Calu3 (cell line): ENCODE measurements at places on chromosomes 2 and 18. TPM values are rescaled to one million over a fixed set of nuclear protein-coding genes. Genes with fewer than 3 reads are reported as not detected.

GRCh38 chr2:53751728-53752127, 15.9 kb upstream of the CHAC2 start:
- no peaks in the 10 kb centered on the region for H3K36me3 ChIP-seq
- H3K4me3 ChIP-seq = no peak overlapping the region
- DNase-seq = no peak
- H3K4me1 ChIP-seq = no peaks in the 10 kb centered on the region

DNA sequence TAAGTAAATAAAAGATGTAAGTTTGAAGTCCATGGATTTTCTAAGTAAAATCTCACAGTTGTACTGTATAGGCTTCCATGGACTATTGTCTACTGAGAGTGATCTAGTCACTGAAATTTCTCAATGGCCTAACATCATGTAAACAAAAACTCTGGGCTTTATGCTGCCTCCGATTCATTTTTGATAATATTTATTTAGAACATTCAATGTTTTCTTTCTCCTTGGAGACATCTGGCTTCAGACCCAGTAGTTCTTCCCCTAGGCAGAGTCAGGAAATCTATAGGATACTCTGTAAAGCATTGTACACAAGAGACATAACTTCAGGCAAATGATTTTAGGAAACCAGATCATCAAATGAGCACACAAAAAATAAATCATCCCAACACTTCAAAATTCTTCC, 1208.6 kb upstream of the ZEB2 start:
- H3K27ac ChIP-seq = no peak overlapping the region
- H3K4me1 ChIP-seq = peaks cover 29% of the 10 kb centered on the region
- no peaks in the 10 kb centered on the region for H3K36me3 ChIP-seq
- no peaks in the 10 kb centered on the region for H3K27me3 ChIP-seq
- DNase-seq = no peak
- no peak overlapping the region for H3K4me3 ChIP-seq

DNA sequence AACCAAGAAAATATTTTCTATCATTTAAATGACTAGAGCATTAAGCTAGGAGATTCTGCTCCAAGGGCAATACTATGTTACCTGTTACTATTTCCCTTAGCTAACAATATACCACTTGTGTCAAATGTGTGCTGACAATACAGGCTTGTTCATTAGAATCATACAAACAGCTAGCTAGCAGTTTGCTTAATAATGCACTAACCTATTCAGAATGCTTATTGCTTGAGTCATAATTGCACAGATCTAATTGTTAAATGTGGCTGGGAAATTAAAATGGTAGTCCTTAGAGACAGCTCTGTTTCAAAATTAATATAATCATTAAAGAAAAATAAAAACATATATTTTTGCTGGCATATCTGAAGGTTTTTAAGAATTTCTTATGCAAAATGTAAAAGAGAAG, 344.2 kb downstream of the ERBB4 start:
- no peak for DNase-seq
- no peak overlapping the region for H3K27ac ChIP-seq

GRCh38 chr2:134408386-134408785, 154.5 kb downstream of the MGAT5 start:
- DNase-seq = no peak
- no peak overlapping the region for H3K4me3 ChIP-seq
- H3K36me3 ChIP-seq = peaks cover 25% of the 10 kb centered on the region

- no peaks in the 10 kb centered on the region for H3K36me3 ChIP-seq
- H3K4me1 ChIP-seq = no peaks in the 10 kb centered on the region
- H3K4me3 ChIP-seq = no peak overlapping the region
- H3K27me3 ChIP-seq = peaks cover 17% of the 10 kb centered on the region
- H3K27ac ChIP-seq = no peak overlapping the region
Measured at GRCh38 chr2:17798338-17798737, 17.9 kb upstream of the MSGN1 start.

Gene TRIM54
- 0.99 and 2.3 TPM in 2 replicates for total RNA-seq

- H3K4me1 ChIP-seq = no peaks in the 10 kb centered on the region
- H3K27ac ChIP-seq = no peak overlapping the region
- H3K4me3 ChIP-seq = no peak overlapping the region
- no peak for DNase-seq
Measured at GRCh38 chr2:99139003-99139402, 2.5 kb upstream of the C2orf15 start.

DNA sequence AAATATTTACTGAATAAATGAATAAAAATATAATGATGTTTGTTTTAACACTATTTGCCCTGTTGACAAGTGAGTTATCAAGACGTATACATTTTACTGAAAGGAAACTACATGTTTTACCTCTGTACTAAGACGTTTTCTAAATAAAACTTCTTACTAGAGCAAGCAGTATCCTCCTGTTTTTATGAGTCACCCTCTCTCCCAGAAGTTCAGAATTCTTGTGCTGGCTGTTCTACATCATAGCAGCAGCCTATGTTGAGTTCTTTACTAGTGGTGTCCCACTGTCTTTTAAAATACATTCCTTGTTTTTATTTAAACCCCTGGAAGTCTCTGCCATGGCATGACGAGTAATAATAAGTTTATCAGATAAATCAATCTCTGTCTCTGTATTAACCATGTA, 297.4 kb downstream of the CALCRL start:
- DNase-seq = no peak
- H3K27me3 ChIP-seq = no peaks in the 10 kb centered on the region
- H3K36me3 ChIP-seq = no peaks in the 10 kb centered on the region
- H3K4me1 ChIP-seq = no peaks in the 10 kb centered on the region
- no peak overlapping the region for H3K4me3 ChIP-seq

DNA sequence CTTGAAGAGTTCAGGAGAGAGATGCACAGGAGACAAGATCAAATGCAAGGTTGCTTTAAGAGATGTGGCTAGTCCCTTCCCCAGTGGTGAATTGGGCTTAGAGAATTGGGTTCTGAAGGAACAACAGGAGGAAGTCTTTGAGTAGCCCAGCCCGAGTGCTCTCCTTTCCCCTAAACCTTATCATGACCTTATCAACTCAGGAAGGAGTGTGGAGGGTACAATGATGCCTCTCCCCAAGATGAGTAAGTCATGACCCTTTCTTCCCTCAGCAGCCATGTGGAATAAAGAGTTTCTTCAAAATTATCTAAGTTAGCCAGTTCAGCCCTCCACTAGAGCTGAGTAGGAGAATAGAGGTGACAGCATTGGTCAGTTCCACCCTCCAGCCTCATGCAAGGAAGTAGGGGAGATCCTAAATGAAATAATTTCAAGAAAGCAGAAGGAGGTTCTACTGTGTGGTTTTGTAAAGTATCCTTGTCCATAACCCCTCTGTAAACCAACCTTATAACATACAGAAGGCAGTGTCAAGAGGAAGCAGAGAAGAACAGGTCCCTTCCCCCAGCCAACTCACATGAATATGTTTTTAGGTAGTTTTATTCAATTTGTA, 88.4 kb downstream of the ARHGAP15 start:
- H3K36me3 ChIP-seq = no peaks in the 10 kb centered on the region
- H3K27me3 ChIP-seq = no peaks in the 10 kb centered on the region
- no peak for DNase-seq
- no peak overlapping the region for H3K27ac ChIP-seq
- H3K4me1 ChIP-seq = no peaks in the 10 kb centered on the region

GRCh38 chr2:134663451-134664450, 55.0 kb downstream of the TMEM163 start:
- peaks cover 26% of the 10 kb centered on the region for H3K4me1 ChIP-seq
- no peak for DNase-seq
- no peak overlapping the region for H3K4me3 ChIP-seq
- no peaks in the 10 kb centered on the region for H3K27me3 ChIP-seq
- H3K27ac ChIP-seq = no peak overlapping the region
- H3K36me3 ChIP-seq = no peaks in the 10 kb centered on the region

Gene SERPINB10
- total RNA-seq = not detected in 2 replicates

DNA sequence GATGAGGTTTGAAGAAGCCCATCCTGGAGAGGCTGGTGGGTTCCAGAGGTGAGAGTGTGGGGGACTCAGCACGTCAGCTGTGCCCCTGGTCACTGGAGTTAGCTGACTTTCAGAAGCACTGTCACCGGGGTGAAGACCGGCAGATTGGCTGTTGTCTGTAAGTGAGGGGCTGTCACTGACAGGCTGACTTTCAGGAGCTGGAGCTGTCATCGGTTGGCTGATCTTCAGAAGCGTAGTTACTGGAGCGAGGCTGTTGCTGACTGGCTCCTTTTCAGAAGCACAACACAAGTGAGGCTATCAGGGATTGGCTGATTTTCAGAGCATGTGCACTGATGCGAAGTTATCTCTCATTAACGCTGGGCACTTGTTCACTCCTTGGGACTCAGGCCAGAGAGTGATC, 738.4 kb upstream of the ID2 start:
- H3K36me3 ChIP-seq = peaks cover 6% of the 10 kb centered on the region
- no peak overlapping the region for H3K27ac ChIP-seq
- H3K27me3 ChIP-seq = no peaks in the 10 kb centered on the region
- no peak for DNase-seq
- no peak overlapping the region for H3K4me3 ChIP-seq

GRCh38 chr2:3664925-3665324, 6.9 kb downstream of the ALLC start:
- H3K4me1 ChIP-seq = peaks cover 9% of the 10 kb centered on the region
- no peak overlapping the region for H3K4me3 ChIP-seq
- H3K27ac ChIP-seq = no peak overlapping the region
- DNase-seq = no peak

DNA sequence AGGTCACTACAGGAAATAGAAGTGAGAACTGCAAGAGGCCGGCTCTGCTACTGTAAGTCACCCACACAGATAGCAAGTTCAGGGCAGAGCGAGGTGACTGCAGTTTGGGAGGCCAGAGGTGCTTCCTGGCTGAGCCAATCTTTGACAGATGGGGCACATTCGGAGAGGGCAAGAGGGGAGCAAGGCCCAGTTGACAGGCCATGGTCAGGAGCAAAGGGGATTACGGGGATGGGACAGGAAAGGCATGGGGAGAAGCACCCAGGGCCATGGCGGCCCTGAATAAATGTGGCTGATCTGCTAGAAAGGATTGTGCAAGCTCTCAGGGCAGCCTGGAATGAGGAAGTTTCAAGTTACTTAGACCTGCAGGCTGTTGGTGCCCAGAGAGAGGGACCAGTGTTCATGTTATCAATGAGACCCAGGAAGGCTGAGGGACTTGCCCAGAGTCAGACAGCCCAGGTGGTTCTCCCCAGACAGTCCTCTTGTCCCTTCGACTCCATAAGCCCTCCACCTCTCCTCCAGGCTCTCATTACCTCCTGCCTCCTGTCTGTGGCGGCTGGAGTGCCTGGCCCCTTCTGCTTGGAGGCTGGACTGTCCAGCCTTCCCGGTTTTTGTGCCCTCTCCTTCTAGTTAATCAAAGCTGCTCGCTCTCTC, 123.3 kb downstream of the CTIF start:
- H3K27me3 ChIP-seq = no peaks in the 10 kb centered on the region
- peaks cover 6% of the 10 kb centered on the region for H3K36me3 ChIP-seq
- DNase-seq = peak; percentile 52
- peak overlapping the region; percentile 66 for H3K27ac ChIP-seq

DNA sequence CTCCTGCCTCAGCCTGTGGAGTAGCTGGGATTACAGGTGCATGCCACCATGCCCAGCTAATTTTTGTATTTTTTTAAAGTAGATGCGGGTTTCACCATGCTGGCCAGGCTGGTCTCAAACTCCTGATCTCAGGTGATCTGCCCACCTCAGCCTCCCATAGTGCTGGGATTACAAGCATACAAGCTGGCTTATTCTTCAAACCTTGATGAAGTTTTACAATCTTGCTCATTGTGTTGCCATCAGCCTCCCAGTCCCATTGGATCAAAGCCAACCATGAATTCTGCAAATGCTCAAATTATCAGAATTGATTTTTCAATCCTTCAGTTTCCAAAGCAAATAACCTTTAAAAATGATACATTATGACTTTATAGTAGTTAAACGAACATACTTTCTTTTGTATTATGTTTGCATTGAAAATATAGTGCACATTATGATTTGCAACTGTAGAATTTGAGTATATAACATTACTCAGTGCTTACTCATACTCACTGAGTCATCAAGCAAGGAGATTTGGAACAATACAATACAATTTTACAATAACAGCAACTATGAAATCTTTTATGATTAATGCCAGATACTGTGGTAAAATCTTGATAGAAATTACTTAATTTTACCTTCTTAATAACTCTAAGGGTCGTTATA, 1491.9 kb upstream of the CELF4 start:
- H3K36me3 ChIP-seq = no peaks in the 10 kb centered on the region
- no peak overlapping the region for H3K4me3 ChIP-seq
- H3K27ac ChIP-seq = no peak overlapping the region

- no peaks in the 10 kb centered on the region for H3K4me1 ChIP-seq
- DNase-seq = no peak
- H3K4me3 ChIP-seq = no peak overlapping the region
- no peaks in the 10 kb centered on the region for H3K27me3 ChIP-seq
Measured at GRCh38 chr2:145197944-145198343, 678.0 kb upstream of the ZEB2 start.
